ENCODE measurements at places on chromosomes 6 and 20.

DNA sequence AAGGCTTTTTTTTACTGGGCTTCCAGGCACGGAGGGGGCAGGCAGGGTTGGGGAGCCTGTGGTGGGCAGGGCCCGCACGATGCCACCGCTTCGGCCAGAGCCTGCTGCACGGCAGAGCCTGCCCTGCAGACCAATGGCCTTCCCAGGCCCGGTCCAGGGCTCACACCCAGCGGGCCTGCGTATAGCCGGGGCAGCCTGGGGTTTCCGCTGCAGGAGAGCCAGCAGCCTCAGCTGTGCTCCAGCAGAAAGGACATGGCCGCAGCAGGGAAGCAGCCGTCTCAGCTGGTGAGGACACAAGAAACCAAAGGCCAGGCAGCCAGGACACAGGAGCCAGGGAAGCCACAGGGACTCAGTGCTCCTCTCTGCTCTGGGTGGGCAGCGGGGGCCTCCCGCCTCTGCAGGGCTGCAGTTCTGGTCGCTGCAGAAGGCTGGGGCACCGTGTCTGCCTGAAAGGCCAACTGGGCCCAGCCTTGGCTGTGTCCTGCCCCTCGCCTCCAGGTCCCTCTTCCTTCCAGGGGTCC, 90.6 kb downstream of the TTLL2 start:
- no peak for DNase-seq

DNA sequence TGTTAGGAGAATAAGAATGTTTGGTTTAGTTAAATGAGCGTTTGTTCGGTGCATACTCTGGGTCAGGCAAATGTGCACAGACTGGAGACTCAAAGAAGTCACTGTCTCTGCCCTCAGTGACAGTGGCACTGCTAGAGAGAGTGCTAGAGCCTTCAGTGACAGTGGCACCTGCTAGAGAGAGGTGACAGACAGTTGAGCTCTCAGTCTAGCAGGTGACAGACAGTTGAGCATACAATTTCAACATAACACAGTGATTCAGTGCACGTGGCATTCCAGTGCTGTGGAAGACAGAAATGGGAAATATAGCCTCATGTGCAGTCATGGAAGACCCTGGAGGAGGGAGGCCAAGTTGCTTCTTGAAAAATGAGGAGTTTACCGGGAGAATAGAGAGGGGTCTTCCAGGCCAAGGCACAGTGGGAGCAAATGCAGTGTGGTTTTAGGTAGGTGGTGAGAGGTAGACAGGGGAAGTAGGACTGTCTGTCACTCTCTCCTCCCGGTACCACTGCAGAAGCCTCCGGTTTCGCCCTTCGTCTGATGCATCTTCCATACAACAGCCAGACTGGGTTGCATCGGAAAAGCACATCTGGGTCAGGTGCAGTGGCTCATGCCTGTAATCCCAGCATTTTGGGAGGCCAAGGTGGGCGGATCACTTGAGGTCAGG, 107.9 kb upstream of the CLDN20 start:
- DNase-seq: no peak

DNA sequence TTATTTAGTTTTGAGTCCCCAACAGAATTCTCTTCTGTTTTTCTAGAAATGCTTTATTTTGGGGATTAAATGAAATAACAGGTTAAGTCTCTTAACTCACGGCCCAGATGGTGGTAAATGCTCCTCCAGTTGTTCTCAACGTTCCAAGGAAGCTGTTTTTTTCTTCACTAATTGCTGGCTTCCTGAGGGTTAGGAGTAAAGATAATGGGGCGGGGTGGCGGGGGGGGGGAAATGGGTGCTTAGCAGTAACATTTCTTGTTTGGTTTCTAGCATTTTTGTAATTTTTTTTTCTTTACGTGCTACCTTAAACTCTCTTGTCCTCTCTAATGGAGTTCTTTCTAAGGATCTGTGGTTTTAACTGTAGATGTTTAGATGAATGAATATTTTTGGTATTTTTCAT, 2.2 kb downstream of the SRSF3 start:
- no peak for DNase-seq

- DNase-seq: no peak
Observed at GRCh38 chr6:16239798-16240123, 1.4 kb downstream of the GMPR start.

DNA sequence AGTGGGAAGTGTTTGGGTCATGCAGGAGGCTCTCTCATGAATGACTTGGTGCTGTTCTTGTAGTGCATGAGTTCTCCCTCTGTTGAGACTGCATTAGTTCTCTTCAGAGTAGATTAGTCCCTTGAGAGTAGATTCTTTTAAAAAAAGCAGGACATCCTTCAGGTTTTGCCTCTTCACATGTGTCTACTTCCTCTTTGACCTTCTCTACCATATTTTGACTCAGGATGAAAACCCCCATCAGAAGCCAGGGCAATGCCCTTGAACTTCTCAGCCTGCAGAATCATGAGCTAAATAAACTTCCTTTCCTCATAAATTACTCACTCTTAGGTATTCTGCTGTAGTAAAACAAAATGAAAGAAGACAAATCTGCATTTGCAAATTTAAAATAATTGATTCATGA, 170.3 kb downstream of the CD109 start:
- DNase-seq: no peak

DNA sequence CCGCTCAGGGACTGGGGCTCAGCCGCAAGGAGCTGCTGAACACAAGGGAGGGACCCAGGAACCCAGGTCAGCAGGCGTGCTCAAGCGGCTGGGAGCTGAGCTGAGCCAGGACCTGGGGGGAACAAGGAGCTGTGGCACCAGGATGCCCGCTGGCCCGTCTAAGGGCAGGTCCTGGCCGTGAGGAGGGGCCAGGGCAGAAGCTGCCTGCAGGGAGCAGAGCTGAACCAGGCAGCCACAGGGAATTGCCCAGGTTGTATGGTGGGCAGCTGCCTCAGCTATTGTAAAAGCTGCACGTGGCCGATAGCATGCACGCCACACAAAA, 133.3 kb downstream of the AGPAT4 start:
- no peak for DNase-seq

DNA sequence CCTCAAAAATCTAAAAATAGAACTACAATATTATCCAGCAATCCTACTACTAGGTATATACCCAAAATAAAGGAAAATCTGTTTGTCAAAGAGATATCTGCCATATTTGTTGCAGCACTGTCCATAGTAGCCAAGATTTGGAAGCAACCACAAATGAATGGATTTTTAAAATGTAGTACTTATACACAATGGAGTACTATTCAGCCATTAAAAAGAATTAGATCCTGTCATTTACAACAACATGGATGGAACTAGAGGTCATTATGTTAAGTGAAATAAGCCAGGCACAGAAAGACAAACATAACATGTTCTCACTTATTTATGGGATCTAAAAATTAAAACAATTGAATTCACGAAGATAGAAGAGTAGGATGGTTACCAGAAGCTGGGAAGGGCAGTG, 135.7 kb upstream of the CCDC28A start:
- no peak for DNase-seq

- DNase-seq: no peak
Observed at GRCh38 chr6:127345521-127345920, 2.1 kb upstream of the ECHDC1 start.

- DNase-seq: no peak
Observed at GRCh38 chr6:23414051-23414445, 712.0 kb upstream of the NRSN1 start.

DNA sequence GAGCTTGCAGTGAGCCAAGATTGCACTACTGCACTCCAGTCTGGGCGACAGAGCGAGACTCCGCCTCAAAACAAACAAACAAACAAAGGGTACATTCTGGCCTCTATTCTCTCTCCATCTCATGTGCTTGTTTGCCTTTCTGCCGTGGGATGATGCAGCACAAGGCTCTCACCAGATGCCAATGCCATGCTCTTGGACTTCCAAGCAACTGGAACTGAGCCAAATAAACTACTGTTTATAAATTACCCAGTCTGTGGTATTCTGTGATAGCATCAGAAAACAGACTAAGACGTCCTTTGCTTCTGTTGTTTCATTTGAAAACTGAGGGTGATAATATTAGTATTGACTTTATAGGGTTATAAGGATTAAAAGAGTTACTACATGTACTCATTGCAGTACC, 3.6 kb upstream of the BRD2 start:
- no peak for DNase-seq

GRCh38 chr20:31712564-31713311, 9.9 kb downstream of the BCL2L1 start:
- no peak for DNase-seq

DNA sequence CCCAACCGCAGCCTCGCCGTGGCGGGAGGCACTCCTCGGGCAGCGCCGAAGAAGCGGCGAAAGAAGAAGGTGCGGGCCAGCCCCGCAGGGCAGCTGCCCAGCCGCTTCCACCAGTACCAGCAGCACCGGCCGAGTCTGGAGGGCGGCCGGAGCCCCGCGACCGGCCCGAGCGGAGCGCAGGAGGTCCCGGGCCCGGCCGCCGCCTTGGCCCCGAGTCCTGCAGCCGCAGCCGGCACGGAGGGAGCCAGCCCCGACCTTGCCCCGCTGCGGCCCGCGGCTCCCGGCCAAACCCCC, 525 bp downstream of the PNRC1 start:
- DNase-seq: no peak

DNA sequence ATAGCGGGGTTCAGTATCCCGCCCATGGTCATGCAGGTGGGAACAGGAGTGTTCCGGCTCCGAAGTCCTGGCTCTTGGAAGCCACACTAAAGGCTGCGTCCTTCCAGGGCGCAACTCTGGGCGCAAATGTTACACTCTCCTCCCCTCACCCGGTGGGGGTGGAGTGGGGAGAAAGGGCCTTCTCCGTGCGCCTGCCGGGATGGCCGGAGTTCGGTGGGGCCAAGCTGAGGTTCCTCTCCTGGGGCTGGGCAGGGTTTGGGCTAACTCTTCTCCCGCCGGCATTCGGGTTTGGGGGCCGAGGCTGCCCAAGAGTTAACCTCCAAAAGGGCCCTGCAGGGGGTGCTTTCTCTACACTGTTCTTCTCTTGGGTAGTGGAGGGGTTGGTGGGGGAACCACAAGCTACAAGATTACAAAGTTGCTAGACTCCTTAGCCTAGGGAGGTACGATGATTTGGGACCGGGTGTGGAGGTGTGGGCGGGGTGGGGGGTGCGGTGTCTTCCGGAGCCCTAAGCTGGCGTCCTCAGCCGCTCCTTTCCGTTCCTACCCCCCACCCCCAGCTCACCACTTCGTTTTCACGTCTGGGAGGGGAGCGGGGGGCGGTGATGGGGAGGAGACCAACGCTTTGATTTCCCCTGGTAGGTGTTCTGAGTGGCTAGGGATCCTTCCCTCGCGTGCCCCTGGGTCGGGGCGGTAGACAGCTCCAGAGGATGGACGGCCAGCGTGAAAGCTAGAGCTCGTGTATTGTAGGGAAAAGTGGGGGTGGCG, 12.3 kb downstream of the NRN1 start:
- DNase-seq: no peak

DNA sequence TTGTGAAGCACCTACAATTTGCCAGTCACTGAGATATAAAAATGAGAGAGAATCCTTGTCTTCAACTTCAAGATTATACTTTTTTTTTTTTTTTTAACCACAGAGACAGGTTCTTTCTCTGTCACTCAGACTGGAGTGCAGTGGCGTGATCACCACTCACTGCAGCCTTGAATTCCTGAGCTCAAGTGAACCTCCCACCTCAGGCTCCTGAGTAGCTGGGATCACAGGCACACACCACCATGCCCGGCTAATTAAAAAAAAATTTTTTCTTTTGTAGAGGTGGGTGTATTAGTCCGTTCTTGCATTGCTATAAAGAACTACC, 51.6 kb upstream of the PMEPA1 start:
- DNase-seq: no peak

DNA sequence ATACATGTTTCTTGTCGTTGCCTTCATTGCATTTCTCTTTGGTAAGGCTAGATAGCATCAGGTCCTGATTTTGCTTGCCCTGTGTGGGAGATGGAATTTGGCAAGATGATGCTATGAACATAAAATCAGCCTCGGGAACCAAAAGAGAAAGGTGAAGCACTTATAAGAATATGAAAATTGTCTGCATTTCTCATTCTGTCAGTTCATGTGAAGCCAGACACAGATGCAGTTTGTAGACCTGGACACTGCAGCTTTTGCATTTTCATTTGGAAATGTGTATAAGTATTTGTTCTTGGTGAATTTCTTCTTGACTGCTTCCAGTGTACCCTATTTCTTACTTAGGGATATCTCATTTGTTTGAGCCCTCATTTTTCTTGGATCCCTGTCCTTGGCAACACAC, 1.3 kb downstream of the YWHAB start:
- no peak for DNase-seq

GRCh38 chr6:125151700-125152099, 1.9 kb upstream of the TPD52L1 start:
- no peak for DNase-seq

- DNase-seq: no peak
Observed at GRCh38 chr6:127178746-127179145, 60.3 kb downstream of the RSPO3 start.

GRCh38 chr6:340991-341827, 48.9 kb downstream of the DUSP22 start:
- no peak for DNase-seq

DNA sequence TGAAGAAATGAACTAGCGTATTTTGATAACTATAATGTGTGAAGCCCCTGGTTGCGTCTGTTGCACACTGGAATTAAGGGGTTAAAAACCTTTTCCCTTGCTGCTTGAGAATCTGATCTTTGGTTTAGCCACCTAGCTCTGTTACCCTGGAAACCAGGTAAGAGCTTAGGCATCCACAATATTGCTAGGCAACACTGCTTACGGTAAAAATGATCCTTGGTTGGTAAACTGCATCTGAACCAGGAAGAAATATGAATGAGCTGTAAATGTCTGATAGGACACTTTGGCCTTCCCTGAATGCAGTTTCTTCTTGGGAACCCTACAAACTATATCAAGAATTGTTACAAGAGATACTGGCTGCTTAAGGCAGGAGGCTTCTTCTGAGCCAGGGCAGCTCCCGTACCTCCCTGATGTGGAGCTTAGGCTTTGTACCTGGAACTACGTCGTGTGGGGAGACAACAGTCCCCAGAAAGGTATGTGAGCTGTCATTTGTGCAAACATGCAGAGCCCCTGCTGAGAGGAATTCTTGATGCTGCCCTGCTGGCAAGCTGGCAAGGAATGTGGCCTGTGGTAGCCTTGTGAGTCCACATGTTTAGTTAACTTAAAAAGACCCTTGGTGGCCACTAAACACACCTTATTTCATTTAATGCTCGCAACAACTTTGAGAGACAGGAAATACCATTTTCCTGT, 18.4 kb downstream of the UBE3D start:
- DNase-seq: no peak

GRCh38 chr6:151093706-151094105, 146.1 kb upstream of the AKAP12 start:
- no peak for DNase-seq

DNA sequence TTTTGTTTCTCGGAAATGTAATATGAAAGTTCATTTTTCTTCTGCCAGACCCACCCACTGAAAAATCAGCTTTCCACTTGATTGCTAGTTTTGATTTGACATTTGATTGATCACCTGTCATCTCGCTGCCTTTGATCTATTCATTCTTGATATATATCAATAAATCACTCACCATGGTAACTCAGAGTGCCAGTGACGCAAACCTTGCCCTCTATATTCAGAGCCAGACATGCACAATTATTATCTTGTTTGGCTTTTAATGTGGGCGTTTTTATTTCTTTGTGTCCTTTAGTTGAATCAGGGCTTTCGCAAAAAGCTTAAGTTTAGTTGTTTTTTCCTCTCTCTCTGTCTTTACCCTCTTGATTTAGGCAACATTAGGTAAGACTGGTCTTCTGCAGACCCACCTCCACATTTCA, 2.0 kb downstream of the TSHZ2 start:
- DNase-seq: no peak

- no peak for DNase-seq
Observed at GRCh38 chr6:14925699-14926026, 320.2 kb upstream of the JARID2 start.

Measured in stimulated activated CD8-positive, alpha-beta memory T cell treated with anti-CD3 and anti-CD28 coated beads, Interleukin-4, amount 100 ng/mL, for 24 hours (primary cell).